Endothelial cell of umbilical vein (primary cell): ENCODE measurements at places on chromosomes 5 and 9. TPM values are rescaled to one million over a fixed set of nuclear protein-coding genes. Genes with fewer than 3 reads are reported as not detected.
A peak's percentile ranks its signal among the peaks of the same experiment; 100 is the strongest.

Gene AJM1
- polyA plus RNA-seq, result 0.30 and 0.32 TPM in 2 replicates

Gene COL27A1
- 14.7 and 14.9 TPM in 2 replicates for polyA plus RNA-seq

Gene SLC1A3
- 0.13 and 0.36 TPM in 2 replicates for polyA plus RNA-seq

GRCh38 chr9:98465799-98466198 lies 210.3 kb upstream of the TBC1D2 start:
- H3K36me3 ChIP-seq, result no peaks in the 10 kb centered on the region
- H3K27ac ChIP-seq, result no peak overlapping the region
- no peaks in the 10 kb centered on the region for H3K4me1 ChIP-seq
- DNase-seq, result no peak
- H3K27me3 ChIP-seq, result no peaks in the 10 kb centered on the region
- no peak overlapping the region for H3K4me3 ChIP-seq

DNA sequence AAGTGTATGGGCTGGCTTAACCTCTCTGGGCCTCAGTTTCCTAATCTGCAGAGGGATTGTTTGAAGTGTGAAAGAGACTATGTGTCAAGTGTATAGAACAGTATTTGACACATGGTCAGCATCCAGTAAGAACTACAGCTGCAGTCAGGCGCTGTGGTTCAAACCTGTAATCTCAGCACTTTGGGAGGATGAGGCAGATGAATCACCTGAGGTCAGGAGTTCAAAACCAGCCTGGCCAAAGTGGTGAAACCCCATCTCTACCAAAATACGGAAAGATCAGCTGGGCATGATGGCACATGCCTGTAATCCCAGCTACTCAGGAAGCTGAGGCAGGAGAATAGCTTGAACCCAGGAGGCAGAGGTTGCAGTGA lies 31.9 kb upstream of the STING1 start:
- H3K27me3 ChIP-seq, result no peaks in the 10 kb centered on the region
- no peak for DNase-seq
- H3K27ac ChIP-seq, result no peak overlapping the region
- H3K4me3 ChIP-seq, result no peak overlapping the region
- H3K4me1 ChIP-seq, result peaks cover 7% of the 10 kb centered on the region

DNA sequence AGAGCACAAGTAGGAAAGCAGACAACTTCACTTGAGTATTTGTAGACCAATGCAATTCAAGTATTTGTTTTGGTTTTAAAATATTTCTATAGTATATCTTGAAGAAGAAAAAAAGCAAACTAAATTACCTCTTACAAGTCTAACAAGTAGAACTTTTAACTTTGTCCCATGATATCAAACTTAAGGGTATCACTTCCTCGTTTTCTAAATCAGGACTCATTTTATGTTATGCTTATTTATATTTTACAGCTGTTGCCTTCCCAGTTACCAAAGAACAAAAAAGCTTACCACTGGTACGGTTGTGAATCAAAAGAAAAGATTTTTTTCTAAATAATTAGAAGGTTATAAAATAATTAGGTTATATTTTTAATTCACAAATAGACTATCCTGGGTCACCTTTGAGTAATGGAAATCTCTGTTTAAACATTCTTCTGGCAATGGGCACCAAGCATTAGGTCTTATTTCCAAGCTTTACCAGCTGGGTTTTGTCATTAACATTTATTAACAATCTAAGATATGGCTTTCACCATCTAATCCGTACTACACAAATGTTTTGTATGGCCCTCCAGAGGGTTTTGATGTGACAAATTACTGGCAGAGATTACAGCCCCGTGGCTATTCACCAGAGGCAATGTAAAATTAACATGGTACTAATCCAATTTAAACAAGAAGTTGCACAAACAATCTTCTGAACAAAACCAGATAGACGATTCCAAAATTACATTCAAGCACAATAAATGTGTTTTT lies 63.6 kb downstream of the CEP120 start:
- no peak for DNase-seq
- no peak overlapping the region for H3K27ac ChIP-seq
- H3K36me3 ChIP-seq, result no peaks in the 10 kb centered on the region
- H3K4me1 ChIP-seq, result no peaks in the 10 kb centered on the region
- no peaks in the 10 kb centered on the region for H3K27me3 ChIP-seq

- DNase-seq, result no peak
- H3K27ac ChIP-seq, result no peak overlapping the region
- H3K4me3 ChIP-seq, result no peak overlapping the region
Observed at GRCh38 chr5:169873642-169874041, 106.7 kb downstream of the INSYN2B start.

DNA sequence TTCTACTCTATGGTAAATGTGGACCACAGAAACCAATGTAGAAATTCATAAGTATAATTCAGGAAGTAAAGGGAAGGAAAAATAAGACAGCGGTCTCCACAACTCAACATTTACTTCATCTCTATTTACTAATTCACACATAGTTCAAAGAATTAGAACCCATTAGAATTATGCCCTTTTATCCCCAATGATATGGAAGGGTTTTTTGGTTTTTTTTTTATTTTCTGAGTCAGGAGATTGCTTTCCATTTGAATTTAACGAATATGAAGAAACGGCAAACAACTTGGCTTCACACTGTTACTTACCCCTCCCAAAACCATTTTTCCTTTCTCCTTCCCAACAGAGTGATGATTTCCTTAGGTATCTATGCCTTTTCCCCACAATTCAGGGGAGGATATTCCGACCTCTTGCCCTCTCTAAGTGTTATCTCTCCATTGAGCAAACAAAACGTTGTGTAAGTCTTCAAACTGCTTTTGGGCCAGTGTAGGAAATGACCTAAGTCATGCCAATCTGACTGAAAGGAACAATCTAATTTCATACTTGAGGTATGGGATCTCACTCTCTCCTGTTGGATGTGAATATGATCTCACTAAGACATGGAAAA lies 72.0 kb downstream of the CETN3 start:
- no peaks in the 10 kb centered on the region for H3K4me1 ChIP-seq
- peaks cover 3% of the 10 kb centered on the region for H3K27me3 ChIP-seq
- no peak overlapping the region for H3K4me3 ChIP-seq
- H3K27ac ChIP-seq, result no peak overlapping the region
- DNase-seq, result no peak

GRCh38 chr5:7425830-7426229 lies 29.9 kb downstream of the ADCY2 start:
- H3K27ac ChIP-seq, result no peak overlapping the region
- no peak for DNase-seq
- no peaks in the 10 kb centered on the region for H3K36me3 ChIP-seq
- no peaks in the 10 kb centered on the region for H3K27me3 ChIP-seq
- H3K4me3 ChIP-seq, result no peak overlapping the region

- no peak overlapping the region for H3K27ac ChIP-seq
- H3K4me3 ChIP-seq, result no peak overlapping the region
- H3K36me3 ChIP-seq, result no peaks in the 10 kb centered on the region
- no peak for DNase-seq
Observed at GRCh38 chr5:94815313-94816039, 197.0 kb downstream of the SLF1 start.

DNA sequence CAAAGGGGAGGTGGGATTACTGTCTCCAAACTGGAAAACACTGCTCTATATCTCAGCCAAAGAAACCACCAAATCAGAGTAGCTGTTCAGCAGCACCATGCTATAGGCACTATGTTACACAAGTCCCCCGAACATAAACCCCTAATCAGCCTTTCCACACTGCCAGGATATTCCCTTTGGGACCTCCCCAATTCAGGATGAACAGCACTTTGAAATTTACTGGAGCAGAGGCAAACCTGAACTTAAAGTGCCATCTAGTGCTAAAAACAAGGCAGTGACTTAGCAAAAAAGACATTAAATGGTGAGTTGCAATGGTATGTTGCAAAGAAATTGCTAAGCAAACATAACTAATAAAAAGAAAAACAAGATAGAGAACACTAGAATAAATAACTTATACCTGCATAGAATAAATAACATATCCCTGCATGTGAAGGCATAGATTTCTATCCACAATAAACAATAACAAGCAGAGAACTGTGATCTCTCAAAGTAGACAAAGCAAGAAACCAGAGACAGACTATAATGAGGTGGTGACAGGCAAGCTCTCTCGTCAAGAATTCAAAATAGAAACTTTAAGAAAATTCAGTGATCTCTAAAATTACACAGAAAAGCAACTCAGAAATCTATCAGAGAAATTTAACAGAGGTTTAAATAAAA lies 584.4 kb upstream of the ACO1 start:
- no peak overlapping the region for H3K27ac ChIP-seq
- H3K4me3 ChIP-seq, result no peak overlapping the region
- no peaks in the 10 kb centered on the region for H3K36me3 ChIP-seq
- no peaks in the 10 kb centered on the region for H3K4me1 ChIP-seq
- no peaks in the 10 kb centered on the region for H3K27me3 ChIP-seq
- peak; percentile 60 for DNase-seq
